ENCODE measurements at places on chromosomes 16 and 17.

DNA sequence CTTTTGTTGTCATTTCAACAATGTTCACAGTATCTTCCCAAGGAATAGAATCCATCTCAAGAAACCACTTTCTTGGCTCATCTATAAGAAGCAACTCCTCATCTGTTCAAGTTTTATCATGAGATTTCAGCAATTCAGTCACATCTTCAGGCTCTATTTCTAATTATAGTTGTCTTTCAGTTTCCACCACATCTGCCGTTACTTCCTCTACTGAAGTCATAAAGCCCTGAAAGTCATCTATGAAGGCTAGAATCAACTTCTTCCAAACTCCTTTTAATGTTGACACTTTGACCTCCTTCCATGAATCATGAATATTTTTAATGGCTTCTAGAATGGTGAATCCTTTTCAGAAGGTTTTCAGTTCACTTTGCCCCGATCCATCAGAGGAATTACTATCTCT, 102.1 kb downstream of the CDH13 start:
- DNase-seq = no peak

DNA sequence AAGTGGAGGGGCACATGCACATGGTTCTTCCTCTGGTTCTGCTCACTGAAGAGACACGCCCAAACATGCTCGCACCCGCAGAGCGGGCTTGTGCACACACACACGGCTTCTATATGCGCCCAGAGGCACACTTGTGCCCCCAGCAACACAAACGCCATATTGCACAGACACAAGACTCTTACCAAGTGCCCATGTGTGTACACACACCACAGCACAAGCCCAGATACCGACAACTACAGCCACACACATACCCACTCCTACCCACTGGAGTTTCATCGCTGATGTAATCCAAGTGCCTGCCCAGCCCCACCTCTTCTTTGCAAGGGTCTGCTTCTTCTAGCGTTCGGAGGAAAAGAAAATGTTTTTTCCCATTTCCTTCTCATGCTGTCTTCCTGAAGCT, 6.5 kb upstream of the PRR29 start:
- DNase-seq = no peak

GRCh38 chr16:27547134-27547533, 2.6 kb downstream of the GTF3C1 start:
- no peak for DNase-seq

DNA sequence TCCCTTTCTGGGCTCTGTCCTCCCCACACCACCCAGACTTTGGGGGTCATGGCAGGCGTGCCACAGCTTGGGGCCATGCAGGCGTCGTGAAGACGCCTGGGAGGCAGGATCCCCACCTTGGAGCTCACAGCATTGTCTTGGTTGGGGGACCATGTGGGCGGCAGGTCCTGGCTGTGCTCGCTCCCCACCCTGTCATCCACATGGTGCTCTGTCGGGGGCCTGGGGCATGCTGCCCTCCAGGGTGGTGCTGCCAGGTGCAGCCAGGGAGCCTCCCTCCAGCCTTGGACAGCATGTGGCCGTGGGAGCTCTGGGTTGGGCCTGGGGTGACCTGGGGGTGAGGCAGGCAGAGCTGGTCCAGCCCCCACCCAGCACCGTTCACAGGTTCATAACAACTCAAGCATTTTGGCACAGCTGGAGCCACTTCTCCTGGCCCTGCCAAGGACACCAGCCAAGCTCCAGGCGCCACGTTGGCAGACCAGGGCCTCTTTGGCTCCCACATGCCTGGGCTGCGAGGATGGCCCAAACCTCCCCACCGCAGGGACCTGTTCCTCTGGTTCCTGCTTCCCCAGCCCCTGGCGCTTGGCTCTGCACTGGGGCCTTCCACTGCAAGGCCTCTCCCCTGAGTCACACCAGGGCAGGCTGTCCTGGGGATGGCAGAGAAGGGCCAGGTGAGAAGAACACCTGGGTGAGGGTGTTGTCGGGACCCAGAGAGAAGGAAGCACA, 15.1 kb upstream of the ATP6V0C start:
- no peak for DNase-seq

DNA sequence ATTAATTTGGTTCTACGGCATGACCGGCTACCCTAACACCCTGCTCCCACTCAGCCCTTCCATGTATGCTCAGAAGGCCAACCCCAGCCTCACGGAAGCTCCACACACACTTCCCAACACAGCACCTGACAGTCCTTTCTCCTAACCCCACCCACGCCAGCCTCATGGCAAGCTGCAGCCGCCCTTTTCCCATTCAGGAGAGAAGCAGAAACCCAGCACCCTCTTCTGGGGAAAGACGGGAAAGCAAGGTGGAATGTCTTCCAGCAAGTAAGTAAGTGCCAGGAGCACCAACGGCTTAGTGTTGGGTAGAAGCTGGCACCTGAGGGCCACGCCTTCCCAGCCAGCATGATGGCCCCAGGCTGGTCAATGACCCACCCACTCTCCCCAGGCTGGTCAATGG, 32.1 kb downstream of the ABR start:
- peak; percentile 92 for DNase-seq

- DNase-seq = no peak
Measured at GRCh38 chr17:33929181-33929724, 325.8 kb upstream of the CCL2 start.

GRCh38 chr17:17134957-17135333, 71.2 kb downstream of the PLD6 start:
- DNase-seq = no peak

- no peak for DNase-seq
Measured at GRCh38 chr17:32475258-32475657, 11.5 kb upstream of the CDK5R1 start.

GRCh38 chr17:9389111-9389527, 186.5 kb downstream of the STX8 start:
- DNase-seq = no peak

- DNase-seq = no peak
Measured at GRCh38 chr16:27239026-27239425, 29.5 kb downstream of the NSMCE1 start.

DNA sequence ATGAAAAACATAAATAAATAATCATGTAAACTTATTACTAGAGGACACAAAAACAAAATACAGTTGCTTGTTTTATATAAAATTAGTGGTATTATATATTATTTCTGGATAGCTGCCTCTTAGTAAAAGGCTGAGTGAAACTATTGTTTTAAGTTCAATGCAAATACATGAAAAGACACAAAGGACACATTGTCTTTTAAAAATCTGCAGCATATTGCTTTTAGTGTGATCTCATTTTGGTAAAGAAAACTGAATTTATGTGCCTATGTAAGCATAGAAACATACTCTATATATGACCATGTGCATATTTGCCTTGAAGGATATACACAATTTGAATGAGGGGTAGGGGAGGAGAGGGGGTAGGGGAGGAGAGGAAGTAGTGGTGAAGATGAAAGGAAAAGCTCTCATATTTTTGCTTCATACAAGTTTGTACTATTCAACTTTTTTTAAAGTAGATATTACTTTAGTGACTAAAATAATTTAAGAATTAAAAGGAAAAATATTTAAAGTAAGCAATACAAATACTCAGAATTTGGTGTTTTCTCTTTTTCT, 5.8 kb downstream of the ABCA10 start:
- no peak for DNase-seq

DNA sequence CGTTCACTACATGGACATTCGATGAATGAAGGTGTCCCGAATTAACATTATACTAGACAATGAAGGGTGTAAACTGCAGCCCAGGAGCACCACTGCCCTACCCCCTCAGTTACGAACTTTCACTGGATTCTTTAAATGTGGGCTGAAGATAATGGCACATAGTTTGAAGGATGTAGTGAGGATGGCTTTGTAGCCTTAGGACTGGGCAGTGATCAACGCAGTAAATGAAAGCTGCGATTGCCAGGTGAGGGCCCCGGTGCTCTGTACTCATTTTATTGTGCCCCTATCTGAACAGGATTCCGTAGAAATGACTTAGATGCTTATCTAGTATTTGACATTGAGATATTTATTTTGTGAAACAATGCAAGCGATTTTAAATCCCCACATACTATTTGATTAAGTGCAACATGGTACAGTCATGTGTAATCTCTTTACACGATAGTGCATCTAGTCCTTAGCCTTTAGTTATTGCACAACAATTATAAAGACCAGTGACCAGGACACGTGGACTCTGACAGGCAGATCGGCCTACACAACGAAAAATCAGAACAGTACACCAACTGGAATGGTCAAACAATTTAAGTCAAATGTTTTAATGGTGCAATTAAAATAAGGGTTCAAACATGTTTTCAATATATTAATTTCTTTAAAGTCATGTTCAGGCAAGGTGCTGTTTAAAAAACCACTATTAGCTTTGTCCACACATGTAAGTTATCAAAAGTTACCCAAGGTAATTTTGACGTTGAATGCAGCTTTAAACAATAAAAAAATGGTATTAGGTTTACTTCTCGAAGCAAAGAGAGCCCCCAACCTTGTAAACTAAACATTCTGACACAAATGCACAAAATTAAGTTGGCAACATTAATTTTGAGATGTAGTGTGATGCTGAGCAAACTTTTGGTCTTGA, 17.4 kb upstream of the ERN1 start:
- DNase-seq = no peak

- no peak for DNase-seq
Measured at GRCh38 chr17:82007495-82008257, 15.0 kb downstream of the CENPX start.

DNA sequence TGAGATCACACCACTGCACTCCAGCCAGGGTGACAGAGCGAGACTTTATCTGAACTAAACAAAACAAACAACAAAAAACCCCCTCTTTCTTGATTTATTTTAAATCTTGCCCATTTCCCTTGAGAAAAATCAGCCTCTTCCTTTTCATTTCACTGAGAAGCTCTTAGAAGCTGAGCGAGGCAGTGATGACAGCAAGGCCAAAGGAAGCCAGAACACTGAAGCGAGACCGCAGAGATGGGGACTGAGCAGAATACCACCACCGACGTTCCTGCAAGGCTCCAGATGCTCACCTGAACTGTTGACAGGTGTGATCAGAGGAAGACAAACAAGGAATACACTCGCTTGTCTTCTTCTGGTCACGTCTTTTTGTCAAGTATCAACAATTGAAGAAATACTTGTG, 30.5 kb upstream of the IRF8 start:
- DNase-seq = no peak
